ENCODE measurements at places on chromosomes 6 and 20.

GRCh38 chr6:55601120-55601519 lies 22.1 kb upstream of the HMGCLL1 start:
- no peak for DNase-seq

- no peak for DNase-seq
Observed at GRCh38 chr6:148285205-148285604, 57.4 kb upstream of the SASH1 start.

DNA sequence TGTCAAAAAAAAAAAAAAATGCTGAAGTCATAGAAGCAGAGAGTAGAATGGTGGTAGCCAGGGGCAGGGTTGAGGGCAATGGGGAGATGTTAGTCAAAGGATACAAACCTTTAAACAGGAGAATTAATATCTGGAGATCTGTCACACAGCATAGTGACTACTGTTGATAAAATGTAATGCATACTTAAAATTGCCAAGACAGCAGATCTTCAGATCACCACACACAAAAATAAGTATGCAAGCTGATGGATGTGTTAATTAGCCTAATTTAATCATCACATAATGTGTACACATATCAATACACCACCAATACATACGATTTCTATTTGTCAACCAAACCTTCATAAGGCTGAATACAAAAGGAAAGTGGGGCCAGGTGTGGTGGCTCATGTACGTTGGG lies 83.5 kb upstream of the PHACTR3 start:
- DNase-seq, result no peak

DNA sequence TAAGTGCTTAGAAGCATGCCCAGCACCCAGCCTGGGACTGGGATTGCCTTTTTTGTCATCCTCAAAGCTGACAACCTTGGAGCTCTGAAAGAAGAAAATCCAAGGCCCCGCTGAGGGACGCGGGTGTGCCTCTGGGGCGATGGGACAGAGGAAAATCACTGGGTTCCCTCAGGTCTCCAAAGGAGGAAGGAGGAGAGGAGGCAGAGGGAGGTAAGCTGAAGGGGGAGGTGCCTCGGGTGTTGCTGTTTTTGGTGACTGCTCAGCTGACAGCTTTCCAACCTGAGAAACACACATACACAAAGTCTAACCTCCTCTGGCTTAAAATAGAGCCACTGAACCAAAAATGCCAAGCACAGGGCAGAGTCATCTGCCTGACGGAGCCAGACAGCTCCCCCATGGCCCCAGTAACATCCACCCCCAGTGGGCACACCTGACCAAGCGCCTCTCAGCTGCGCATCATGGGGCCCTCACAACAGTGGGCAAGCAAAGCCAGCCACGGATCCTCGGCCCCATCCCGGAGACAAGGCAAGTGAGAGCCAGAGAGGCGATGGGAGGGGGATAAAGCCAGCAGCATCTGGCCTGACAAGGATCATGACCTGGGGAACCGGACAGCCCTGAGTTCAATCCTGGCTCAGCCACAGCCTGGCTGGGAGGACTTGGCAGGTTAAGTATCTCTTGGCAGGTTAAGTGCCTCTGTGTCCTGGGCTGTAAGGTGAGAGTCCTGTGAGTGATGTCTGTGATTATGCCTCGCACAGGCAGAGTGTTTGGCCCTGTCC lies 3.2 kb upstream of the KCNK15 start:
- no peak for DNase-seq

DNA sequence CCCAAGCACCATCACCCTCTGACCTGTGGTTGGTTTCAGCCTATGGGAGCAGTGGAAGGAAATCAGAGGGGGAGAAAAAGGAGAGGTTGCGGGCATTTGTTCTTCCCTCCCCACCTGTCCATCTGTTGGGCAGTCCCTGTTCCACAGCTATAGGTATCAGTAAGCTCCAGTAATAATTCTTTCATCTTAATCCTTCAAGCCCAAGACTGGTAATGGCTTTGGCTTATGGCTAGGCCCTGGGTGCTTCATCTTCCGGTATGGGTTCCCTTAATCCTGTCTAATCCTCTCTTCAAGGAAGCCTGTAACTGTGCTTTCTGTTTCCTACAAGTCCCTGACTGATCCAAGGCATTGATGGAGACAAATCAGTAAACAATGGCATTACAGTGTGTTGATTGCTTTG lies 42.2 kb upstream of the STK35 start:
- no peak for DNase-seq

GRCh38 chr20:2045101-2045500 lies 51.2 kb upstream of the PDYN start:
- DNase-seq, result no peak

DNA sequence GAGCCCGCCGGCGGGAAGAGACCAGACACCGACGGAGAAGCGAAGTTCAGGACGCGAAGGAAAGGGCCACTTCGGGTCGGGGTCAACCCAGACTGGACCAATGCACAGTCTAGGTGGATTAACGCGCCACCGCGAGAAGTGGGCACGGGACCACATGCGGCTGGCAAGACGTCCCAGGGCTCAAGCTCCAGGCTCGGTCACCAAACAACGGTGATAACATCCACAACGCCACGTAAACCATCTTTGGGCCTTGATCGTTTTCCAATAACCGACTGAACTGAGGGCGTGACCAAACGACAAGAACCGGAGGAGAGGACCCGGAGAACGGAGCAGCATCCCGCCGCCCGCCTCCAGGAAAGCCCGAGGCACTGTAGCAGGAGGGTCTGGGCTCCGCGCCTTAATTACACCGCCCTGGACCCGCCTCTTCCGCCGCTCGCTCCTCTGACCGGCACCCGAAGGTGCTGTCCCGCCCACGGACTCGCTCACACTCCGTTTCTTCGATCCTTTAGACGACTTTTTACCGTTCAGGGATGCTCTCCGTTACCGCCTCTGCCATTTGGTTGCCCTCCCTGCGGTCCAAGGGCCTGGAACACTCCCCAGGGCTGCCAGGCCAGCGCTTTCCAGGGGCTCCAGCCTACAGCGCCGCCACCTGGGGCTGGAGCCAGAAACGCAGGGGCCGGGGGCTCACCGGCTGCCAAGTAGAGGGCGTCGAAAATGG lies 44.1 kb downstream of the DPPA5 start:
- peak; percentile 41 for DNase-seq

DNA sequence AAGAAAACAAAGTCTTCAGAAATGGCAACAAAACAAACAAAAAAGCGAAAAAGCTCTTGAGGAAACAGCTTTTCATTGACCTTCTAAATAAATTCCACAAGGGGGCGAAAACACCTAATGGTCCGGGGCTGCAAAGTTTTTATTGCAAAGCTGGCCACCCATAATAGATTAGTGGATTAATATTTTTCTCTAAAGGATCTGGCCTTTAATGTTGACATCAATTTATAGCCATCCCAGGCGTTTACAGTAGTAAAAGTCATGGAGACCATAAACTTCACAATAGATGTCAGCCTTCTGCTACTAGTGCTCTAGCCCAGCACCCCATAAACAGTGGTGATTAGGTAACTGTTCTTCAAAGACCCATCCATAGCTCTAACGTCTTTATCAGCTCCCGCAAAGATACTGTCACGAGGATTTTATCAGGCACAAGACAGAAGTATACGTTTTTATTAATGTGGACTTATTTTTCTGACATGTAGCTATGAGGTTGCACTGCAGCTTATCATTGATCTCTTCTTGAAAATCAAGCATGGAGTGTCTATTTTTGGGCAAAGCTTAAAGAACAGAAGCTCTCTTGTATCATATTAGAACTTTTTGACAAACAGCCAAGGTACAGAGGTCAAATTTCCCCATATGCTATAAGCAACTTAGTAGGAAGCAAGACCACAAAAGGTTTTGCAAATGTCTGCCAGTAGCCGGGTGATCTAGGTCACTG lies 4.7 kb downstream of the CITED2 start:
- no peak for DNase-seq

DNA sequence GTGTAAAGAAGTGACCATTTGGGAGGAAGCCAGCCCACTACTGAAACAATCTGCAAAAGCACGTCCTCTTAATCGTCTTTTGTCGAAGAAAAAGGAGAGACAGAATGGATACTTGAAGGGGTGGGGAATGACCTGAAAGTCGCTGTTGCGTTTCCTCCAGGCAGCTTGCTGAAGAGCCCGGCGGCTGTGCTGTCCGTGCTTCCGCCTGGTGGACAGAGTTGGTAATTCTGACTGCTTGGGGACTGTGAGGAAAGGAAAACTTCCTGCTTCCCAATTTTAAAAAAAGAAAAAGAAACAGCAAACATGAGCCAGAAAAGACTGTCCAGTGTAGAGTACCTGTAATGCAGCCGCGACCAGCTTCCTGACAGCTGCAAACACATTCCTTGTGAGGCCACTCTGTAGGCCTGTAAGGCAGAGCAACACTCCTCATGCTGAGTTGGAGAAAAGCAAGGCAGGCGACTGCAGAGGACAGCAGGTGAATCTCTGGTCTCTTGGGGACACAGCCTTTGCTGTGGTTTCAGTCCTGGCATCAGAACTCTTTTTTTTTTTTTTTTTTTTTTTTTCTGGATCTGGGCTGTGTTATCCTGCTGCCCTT lies 251.1 kb upstream of the TBX18 start:
- DNase-seq, result no peak

DNA sequence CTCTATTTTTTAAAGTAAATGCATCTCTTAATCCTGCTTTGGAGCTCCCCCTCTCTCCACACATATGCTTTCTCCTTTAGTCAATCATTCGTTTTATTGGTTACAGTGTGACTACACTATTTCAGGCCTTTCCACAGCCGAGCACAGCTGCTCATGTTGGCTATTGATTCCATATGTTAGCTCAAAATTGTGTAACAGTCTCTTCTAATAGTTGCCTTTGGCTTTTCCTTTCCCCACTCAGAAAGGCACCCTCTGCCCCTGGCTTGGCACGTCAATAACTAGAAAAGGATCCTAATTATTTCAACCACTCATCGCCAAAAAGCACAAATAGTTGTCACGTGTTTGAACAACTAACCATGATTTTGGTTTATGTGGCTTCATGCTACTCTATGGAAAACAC lies 410.3 kb upstream of the SLC35B3 start:
- DNase-seq, result no peak

DNA sequence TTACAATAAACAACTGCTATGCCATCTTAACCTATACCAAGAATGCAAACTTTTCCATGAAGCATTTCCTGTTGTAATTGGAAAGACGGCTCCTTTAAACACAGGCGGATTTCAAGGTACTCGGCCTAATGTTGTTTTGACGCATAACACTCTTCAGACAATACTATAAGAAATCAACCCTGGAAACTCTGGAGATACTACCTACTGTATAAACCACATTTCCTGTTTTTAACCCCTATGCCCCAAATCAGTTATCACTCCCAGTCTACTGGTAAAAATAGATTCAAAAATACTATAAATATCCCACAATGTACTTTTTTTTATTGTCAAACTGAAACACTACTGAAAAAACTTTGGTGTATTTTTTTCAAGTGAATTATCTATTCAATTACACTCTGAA lies 118.1 kb downstream of the IRF4 start:
- no peak for DNase-seq

GRCh38 chr6:52557389-52558265 lies 19.2 kb downstream of the TRAM2 start:
- DNase-seq, result no peak

DNA sequence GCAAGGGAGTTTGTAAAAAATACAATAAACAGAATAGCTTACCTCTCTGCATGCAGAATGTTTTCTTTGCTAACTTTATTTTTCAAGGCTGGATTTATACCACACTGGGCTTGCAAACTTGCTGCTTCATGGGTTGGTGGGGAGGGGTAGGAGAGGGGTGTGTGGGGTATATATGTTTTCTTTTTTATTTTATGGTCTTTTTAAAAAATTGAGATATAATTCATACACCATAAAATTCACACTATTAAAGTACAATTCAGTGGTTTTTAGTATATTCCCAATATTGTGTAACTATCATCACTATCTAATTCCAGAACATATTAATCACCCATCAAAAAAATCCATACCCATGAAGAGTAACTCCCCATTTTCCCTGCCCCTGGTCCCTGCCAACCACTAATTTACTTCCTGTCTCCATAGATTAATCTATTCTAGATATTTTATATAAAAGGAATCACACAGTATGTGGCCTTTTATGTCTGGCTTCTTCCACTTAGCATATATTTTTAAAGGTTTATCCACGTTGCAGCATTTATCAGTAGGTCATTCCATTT lies 14.3 kb upstream of the TRPC4AP start:
- DNase-seq, result no peak

GRCh38 chr6:121639021-121639420 lies 203.6 kb downstream of the GJA1 start:
- no peak for DNase-seq

GRCh38 chr6:146857980-146858347 lies 259.2 kb downstream of the ADGB start:
- DNase-seq, result no peak

DNA sequence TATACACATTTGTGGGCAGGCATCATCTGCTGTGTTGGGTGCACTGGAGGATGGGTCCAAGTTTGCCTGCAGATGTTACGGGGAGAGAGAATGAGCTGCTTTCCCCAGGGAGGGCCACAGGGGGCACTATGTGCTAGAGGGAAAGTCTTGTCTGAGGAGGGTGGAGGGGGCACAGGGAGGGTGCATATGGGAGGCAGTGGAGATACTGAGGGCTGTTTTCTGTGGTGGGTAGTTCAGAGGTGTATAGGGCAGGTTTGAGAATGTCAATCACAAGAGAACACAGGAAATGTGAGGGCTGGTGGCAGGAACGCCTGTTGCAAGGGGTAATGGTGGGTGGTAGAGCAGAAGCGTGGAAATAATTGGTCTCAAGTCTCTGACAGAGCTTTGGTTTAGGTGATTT lies 7.7 kb upstream of the PTPRA start:
- no peak for DNase-seq

Data from activated effector memory CD4-positive, alpha-beta T cell treated with Interleukin-2 at 50 U/mL for 16 hours (primary cell).